Activated CD8-positive, alpha-beta memory T cell treated with anti-CD3 and anti-CD28 coated beads for 48 hours (primary cell): ENCODE measurements at places on chromosomes 16 and 17.

GRCh38 chr17:78771758-78772382 is 10.2 kb downstream of the CYTH1 start:
- DNase-seq: no peak

GRCh38 chr16:50103764-50104163 is 38.0 kb downstream of the HEATR3 start:
- DNase-seq: no peak

GRCh38 chr16:83113317-83113716 is 486.5 kb downstream of the CDH13 start:
- DNase-seq: no peak

DNA sequence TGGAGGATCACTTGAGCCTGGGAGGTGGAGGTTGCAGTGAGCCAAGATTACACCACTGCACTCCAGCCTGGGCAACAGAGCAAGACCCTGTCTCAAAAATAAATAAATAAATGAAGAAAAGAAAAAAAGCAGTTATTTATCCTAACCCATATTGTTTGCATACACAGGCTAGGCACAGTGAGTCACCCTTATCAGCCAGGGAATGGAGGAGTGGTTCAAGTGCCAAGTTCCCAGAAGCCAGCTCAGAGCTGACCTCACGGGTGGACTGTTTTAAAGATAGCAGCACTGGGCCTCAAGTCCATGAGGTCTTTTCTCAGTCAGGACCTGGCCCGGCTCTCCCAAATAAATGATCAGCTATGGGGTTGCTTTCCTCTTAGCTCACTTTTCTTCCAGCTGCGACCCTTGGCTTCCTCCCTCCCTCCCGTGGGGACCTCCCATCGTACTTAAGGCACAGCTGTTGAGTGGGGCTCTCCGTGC is 22.6 kb upstream of the MGAT5B start:
- no peak for DNase-seq

- DNase-seq: no peak
Observed at GRCh38 chr16:47110939-47111338, 32.8 kb downstream of the NETO2 start.

DNA sequence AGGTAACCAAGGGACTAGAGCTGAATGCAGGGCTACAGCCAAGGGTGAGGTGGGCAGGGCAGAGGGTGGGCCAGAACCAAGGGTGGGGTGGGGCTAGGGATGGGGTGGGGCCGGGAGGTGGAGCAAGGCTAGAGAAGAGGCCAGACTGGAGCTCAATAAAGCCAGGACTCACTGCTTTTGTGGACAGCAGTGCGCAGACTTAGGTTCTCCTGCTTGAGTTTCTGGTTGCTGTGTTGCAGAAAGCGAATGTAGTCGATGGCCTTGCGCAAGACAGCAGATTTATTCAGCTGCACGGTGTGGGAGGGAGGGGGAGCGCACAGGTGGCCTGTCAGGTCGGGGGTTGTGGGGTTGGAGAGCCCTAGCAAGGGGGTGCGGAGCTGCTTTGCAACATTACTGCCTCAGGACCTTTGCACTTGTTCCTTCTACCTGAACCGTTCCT is 18.7 kb downstream of the SREBF1 start:
- DNase-seq: no peak

DNA sequence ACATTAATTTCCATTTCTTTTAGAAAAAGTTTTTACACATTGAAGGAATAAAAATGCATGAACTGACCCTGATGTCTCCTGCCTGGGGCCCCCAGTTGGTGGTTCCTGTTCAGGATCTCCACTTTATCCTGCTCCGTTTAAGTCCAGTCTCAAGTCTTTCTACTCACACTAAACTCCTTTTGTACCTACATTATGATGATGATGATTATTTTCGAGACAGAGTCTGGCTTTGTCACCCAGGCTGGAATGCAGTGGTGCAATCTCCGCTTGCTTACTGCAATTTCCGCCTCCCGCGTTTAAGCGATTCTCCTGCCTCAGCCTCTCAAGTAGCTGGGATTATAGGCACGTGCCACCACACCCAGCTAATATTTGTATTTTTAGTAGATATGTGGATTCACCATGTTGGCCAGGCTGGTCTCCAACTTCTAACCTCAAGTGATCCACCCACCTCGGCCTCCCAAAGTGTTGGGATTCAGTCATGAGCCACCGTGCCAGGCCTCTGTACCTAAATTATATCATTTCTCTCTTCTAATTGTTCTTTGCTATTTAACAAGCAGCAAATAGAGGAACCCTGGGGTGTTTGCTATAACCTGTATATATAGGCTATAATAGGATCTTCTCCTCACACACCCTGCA is 2.2 kb upstream of the FOXK2 start:
- DNase-seq: no peak
